ENCODE measurements at places on chromosomes 3 and 15.

DNA sequence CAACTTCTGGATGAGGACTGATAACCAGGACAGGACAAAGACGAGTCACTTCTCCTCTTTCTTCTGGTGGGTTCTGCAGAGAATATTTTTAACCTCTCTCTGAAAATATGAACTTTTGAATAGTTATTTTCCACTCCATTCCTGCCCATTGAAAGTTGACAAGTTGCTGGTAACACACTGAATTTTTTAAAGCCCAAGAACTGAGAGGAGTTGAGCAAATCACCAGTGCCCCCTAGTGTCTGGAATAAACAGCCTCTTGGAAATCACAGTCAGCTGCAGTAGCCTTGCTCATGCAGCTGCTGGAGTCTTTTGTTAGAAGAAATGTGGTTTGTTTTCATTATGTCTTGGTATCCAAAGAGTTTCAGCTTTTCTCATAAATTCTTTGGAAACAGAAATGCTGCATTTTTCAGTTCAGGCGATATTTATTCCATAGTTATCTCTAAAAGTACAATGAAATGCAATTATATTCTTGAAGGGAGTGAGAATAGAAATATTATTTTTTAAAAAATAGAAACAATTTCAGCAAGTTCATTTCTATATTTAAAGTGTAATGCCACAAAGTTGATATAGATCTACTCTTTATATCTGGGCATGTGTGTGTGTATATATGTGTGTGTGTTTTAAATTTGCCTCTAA lies 741.0 kb upstream of the CBLB start:
- peak; percentile 90 for DNase-seq

DNA sequence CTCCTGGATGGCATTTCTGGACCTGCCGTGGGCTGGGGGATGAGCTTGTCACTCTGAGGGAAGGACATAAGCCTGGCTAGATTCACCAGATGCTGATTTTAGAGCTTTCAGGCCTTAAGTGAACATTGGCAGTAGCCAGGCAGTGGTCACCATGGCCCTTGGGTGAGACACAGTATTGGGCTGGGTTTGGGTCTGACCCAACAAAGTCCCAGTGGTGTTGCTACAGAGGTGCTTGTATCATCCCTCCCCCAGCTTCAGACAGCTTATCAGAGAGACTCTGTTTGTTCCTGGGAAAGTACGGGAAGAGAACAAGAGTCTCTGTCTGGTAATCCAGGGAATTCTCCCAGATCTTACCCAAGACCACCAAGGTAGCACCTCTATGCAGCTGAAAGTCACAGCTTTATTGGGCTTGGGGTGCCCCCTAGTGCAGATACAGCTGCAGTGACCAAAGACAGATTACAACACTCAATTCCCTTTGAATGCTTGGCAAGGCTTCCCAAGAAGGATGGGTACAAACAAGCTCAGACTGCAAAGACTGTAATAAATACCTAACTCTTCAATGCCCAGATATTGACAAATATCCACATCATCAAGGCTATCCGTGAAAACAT lies 9.8 kb upstream of the RUVBL1 start:
- DNase-seq = peak; percentile 17

- DNase-seq = peak; percentile 60
These were observed 393.0 kb downstream of the IGSF11 start for GRCh38 chr3:118641608-118642007.

- peak; percentile 80 for DNase-seq
These were observed 668 bp downstream of the THRB start for GRCh38 chr3:24493746-24494617.

DNA sequence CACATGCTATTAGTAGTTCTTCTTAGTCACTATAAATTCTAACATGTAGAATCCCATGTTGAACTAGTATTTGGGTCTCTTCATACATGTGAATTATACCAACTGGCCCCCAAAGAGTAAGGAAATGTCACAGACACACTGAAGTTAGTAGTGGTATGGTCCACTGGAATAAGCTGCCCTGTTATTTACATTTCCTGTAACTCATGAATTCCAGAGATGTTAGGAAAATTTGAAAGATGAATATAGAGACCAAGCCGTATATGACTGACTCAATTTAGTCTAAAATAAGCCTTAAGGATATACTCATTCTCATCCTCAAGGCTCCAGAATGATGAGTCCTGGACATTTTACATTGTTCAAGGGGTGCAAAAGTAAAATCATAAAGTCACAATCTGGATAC lies 81.2 kb downstream of the FBXL22 start:
- DNase-seq = no peak

DNA sequence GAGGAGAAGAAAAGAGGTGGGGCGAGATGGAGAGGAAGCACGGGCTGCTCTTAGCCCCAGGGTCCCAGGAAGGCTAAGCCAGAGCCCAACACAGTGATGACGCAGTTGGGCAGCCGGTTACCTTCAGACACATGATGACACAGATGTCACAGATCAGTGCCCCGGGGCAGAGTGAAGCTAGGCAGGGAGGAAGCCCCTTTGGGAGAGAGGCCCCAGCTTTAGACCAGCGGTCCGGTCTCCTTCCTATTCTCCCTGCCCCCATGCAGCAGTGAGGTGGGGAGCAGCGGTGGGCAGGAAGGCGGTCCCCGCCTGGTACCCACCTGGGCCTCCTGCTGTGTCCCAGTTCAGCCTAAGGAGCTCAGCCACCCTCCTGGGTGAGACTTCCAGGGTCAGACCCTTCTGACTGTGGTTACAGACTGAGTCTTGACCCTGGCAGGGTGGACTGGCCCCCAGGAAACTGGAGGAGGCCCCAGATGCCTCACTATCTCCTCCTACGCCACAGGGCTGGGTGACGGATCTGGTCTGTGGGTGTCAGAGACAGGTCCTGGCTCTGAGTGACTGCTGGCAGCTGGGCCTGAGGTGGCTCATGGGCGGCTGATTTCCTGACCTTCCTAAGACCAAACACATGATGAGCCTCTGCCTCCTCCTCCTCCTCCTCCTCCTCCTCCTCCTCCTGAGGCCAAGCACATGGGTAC lies 38.8 kb upstream of the LINGO1 start:
- no peak for DNase-seq

GRCh38 chr3:113685956-113686721 lies 10.3 kb downstream of the USF3 start:
- DNase-seq = peak; percentile 43
